ACHN (cell line): ENCODE measurements at places on chromosomes 2 and 18.

DNA sequence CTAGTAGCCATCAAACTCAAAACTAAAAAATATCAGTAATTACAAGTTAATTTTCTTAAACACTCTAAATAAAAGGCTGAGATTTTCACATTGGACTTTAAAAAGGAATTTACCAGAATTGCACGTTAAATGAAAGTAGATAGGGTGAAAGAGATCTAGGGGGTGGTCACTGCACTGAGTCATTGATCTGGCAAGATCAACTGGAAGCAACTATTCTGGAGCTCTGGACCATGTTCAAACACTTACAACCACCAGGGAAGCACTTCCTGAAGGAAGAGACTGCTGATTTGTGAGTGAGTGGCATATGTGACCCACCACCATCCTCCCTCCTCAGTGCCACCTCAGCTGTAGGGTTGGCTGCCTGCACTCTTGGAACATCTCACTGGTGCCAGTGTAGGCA, 111.8 kb downstream of the UGGT1 start:
- no peak for DNase-seq

- DNase-seq, result no peak
Measured at GRCh38 chr18:23257137-23257536, 121.9 kb downstream of the CABLES1 start.

GRCh38 chr2:151067658-151068369, 193.8 kb downstream of the RBM43 start:
- no peak for DNase-seq

DNA sequence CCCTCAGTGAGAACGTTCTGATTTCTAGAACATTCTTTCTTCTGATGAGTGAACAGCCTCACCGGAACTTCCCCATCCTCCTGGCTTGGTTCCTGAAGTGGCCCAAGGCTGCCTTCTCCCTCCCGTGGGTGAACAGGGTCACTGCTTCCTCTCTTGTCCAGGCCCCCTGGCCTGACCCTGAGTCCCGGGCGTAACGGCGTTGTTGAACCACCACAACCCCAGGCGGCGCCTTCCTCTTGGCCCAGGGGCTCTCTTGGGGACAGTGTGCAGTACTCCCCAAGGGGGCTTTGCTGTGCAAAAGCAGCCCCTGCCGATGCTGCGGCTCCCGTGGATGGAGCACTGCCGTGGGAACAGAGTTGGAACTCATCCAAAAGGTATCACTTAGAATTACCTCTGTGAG, 147.2 kb downstream of the TSN start:
- DNase-seq, result no peak

DNA sequence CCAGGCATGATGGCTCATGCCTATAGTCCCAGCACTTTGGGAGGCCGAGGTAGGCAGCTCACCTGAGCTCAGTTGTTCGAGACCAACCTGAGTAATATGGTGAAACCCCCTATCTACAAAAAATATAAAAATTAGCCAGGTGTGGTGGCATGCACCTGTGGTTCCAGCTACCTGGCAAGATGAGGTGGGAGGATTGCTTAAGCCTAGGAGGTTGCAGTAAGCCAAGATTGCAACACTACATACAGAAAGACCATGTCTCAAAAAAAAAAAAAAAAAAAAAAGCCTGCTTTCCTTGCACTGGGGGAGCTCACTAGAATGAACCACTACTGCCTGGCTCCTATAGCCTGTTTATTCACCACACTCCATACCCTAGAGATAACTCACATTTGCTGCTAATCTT, 7.4 kb upstream of the MAT2A start:
- no peak for DNase-seq

DNA sequence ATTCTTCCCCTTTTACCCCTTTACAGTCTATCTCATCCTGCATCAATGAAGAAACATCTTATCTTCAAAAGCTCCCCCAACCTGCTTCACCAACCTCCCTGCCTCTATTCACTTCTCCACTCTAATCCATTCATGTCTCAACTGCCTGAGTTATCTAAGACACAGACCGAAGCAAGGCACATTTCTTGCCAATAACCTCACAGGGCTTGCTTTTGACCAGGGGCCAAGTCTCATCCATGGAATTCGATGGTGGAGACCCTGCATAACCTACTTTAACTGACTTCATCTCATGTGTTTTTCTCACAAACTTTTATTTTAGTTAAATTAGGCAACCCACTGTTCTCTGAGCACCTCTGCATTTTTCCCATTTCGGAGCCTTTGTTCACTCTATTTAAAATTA, 69.7 kb downstream of the MYCN start:
- DNase-seq, result no peak
